Stimulated activated naive CD4-positive, alpha-beta T cell (primary cell): ENCODE measurements at places on chromosomes 13 and 19.
A peak's percentile ranks its signal among the peaks of the same experiment; 100 is the strongest.

- DNase-seq, result no peak
Observed at GRCh38 chr19:52936151-52936953, 13.1 kb upstream of the ZNF888 start.

DNA sequence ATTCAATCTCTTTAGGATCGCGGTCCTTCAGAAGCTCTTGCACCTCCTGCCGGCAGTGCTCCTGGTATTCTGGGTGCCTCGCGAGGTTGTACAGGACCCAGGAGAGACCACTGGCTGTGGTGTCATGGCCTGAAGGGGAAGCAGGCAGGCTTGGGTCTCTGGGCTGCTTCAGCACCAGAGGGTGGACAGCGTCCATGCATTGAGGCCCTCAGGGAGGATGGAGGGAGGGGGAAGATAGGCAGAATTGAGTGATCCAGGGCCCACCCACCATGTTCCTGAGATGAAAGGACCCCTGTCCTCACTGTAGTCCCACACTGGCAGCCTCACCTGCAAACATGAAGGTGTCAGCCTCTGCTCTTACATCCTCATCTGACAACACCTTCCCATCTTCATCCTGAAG lies 17.9 kb upstream of the OR10H5 start:
- DNase-seq, result no peak

DNA sequence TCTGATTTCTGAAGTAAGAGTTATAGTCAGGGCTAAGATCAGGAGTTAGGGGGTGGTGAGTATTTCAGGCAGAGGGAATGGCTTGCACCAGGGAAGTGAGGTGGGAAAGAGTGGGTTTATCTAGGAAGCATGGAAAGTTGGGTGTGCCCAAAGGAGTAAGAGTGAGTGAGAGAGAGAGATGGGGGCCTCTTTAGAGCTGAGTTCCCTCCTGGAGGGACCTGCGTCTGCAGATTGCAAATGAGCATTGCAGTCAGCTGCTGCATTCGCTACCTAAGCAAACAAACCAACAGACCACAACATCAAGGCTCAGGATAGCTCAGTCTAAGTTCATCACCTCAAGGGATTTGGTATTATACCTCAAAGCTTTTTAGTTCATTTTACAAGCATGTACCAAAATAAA lies 405.8 kb downstream of the FGF9 start:
- DNase-seq, result peak; percentile 4

- no peak for DNase-seq
Observed at GRCh38 chr19:40294560-40294959, 9.4 kb upstream of the AKT2 start.

DNA sequence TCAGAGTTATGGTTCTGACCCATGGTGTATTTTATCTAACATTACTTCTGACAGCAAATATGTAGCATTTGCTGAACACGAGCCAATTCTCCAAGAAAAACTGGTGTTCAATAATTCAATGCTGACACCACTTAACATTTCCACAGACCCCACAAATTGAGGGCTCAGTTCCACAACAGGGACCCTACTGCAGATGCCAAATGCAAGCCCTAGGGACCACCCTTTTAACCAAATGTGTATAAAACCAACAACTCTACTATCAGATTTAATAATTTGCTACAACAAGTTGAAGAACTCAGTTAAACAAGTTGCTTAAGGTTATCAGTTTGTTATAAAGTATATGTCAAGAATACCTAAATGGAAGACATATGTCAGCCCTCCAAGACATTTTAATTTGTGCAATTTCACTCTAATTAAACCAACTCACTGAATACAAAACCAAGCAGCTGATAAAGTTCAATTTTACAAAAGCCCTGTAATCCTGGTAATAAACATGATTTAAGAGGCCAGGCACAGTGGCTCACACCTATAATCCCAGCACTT lies 6.7 kb downstream of the ZNF44 start:
- no peak for DNase-seq
